Stimulated activated naive CD8-positive, alpha-beta T cell treated with anti-CD3 and anti-CD28 coated beads, Interleukin-15, amount 100 ng/mL, for 72 hours (primary cell): ENCODE measurements at places on chromosomes 13 and 19.

GRCh38 chr19:984165-984967 is at the start of gene WDR18:
TSS of gene WDR18 (plus strand) at chr19:984345. CDS start at chr19:984354, 9 bp downstream.
- DNase-seq = peak; percentile 88

DNA sequence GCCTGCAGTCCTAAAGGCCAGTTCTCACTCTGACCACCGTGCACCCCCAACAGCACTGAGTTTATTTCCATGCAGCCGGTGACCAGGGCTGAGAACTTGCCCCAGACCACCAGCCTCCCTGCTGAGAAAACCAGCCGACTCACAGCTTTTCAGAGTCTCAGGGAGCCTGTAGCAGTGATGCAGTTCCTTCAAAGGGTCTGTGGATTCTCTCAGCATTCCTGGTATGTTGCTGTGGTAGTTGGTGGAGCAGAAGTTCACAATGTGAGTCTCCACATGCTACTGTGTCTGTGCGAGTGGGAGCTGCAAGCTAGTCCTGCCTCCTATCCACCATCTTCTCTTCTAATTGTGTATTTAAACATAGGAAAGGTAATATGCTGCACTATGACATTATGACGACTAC is 254.9 kb upstream of the KLF12 start:
- no peak for DNase-seq

- DNase-seq = no peak
Measured at GRCh38 chr19:7879836-7880235, 5.6 kb upstream of the PRR36 start.

DNA sequence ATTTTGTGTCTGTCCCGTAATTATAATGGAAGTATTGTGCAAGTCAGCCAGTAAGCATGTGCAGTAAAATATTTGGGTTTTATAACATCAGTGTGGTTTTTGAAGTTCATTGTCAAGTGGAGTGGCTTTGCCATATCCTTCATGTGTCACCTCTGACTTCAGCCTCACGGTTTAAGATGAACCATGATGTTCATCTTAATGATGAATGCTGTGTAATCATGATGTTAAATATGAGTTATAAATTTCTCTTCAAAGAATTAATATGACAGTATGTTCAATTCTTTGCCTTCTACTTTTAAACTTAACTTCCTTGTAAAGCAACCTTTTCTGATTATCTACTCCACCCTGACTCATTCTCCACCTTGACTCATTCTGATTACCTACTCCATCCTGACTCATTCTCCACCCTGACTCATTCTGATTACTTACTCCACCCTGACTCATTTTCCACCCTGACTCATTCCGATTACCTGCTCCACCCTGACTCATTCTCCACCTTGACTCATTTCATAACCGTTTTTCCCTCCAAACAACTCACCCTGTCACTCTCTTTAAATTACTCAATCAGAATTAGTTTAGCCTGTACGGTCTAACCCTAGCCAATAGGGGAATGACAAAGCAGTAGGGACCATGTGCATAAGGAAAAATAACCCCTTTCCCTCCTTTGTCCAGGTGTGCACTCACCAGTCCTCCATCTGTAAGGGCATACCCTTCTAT is 50.3 kb upstream of the ANKRD10 start:
- peak; percentile 66 for DNase-seq

DNA sequence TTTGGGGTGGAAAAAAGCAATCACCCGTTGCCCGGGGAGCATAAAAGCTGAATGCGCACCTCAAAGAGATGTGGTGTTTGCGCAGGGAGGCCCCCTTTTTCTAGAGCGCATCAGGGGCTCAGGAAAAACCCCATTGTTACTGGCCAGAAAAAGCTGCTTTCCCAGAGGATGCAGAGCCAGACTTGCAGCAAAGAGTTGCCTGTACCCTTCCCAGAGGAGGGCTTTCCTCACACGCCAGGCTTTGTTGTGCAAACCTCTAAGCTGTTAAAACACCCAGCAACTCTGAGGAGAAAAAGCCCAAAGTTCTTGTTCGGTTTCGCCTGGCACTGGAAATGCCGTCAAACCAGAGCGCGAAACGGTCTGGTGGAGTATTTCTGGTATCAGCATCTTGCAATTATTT is 29.3 kb downstream of the GSX1 start:
- DNase-seq = no peak

DNA sequence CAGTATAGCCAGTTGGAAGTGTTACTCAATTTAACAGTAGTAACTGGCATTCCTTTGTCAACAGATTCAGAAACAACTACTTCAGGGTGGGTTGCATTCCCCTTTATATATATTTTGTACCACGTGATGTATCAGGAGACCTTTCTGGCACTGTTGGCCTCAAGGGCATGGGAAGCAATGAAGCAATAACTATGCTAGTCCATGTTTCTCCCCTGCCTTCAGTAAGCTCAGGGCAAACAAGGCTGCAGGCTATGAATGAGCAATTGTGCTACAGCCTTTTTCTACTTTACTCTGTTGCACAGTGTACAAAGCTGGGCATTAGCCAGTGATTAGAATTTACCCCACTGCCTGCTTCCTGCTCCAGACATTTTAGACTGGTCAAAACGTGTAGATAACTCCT is 348.8 kb downstream of the GPC5 start:
- DNase-seq = no peak

DNA sequence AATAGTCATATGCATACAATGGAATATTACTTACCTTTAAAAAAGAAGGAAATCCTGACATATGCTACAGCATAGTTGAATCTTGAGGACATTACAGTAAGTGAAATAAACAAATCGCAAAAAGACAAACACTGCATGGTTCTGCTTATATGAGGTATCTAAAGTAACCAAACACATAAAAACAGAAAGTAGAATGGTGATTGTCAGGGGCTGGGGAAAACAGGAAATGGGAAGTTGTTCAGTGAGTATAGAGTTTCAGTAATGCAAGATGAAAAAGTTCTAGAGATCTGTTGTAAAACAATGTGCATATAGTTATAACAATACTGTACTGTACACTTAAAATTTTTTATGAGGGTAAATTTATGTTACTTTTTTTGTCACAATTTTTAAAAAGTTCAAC is 219.4 kb downstream of the KLF5 start:
- no peak for DNase-seq

GRCh38 chr13:73286942-73287620 is 228.3 kb downstream of the KLF5 start:
- DNase-seq = no peak

DNA sequence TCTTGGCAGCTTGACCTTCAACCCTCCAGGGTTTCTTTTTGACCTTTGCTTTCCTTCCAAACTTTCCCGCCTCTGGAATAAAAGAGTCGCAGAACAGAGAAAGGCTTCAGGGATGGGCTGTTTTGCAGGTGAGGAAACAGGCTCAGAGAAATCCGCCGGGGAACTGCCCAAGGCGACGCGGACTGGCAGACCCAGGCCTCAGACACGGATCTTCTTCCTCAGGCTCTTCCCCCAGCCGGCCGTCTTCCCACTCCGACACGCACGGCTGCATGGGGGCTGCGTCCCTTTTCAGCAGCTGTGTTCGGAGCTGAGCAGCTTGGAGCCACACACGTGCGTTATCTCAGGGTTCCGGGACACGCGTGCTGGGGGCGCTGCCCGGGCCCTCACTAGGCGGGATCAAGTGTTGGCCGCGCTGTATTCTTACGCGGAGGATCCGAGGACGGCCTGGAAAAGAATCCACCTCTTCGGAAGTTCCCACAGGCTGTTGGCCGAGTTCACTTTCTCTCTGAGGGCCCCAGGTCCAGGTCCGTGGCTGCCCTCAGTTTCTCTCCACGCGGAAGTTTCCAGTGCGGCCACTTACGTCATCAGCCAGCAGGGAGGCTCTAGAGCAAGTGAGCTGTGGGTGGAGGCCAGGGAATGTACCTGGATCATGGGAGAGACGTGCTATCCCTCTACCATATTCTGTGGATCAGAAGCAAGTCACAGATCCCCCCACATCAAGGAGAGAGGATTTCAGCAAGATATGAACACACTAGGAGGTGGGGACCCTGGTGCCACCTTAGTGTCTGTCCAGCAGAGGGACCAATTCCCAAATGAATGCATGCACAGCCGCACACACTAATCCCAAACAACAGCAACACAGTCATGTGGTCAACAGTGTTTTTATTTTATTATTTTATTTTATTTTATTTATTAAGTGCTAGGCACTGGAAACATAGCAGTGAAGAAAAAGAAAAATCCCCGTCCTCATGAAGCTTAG is 100.4 kb downstream of the ING1 start:
- DNase-seq = no peak

- DNase-seq = peak; percentile 51
Measured at GRCh38 chr13:99218969-99219368, 18.3 kb downstream of the UBAC2 start.

GRCh38 chr19:55086730-55087541 is 11.3 kb downstream of the EPS8L1 start:
- DNase-seq = peak; percentile 44

DNA sequence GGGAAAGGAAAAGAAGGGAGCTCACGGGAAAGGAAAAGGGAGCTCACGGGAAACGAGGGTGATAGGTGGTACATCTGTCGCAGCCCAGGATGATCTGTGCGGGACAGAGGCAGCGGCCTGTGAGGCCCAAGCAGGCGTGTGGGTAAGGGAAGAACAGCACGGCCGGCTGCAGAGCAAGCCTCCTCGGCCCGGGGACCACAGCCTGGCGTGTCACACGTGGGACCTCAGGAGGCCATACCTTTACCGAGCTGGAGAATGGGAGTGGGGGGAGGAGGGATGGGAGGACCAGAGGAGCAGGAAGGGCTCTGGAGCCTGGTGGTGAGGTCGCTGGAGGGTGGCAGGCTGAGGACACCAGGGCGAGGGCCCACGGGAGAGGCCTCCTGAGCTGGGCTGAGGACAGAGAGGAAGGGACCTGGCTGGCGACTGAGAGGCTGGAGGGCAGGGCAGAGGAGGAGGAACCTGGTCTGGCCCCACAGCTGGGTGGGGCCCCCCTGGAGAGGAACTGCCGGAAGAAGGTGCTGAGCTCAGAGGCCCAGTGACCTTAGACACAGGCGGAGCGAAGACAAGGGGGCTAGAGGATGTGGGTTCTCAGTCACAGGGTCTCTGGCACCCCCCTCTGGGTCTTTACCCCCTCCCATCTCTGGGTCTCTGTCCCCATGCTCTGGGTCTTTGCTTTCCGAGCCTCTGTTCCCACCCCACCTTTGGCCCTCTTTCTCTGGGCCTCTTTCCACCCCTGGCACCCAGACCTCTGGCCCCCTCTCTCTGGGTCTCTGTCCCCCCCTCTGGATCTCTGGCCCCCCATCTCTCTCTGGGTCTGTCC is 2.9 kb upstream of the FTL start:
- peak; percentile 70 for DNase-seq

DNA sequence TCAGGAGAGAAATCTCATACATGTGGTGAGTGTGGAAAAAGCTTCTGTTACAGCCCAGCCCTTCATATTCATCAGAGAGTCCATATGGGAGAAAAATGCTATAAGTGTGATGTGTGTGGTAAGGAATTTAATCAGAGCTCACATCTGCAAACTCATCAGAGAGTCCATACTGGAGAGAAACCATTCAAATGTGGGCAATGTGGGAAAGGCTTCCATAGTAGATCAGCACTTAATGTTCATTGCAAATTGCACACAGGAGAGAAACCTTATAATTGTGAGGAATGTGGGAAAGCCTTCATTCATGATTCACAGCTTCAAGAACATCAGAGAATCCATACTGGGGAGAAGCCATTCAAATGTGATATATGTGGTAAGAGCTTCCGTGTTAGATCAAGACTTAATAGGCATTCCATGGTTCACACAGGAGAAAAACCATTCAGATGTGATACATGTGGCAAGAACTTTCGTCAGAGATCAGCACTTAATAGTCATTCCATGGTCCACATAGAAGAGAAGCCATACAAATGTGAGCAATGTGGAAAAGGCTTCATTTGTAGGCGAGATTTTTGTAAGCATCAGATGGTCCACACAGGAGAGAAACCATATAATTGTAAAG is 15.2 kb downstream of the ZNF221 start:
- no peak for DNase-seq

- no peak for DNase-seq
Measured at GRCh38 chr19:22619932-22620331, 14.2 kb upstream of the ZNF492 start.

DNA sequence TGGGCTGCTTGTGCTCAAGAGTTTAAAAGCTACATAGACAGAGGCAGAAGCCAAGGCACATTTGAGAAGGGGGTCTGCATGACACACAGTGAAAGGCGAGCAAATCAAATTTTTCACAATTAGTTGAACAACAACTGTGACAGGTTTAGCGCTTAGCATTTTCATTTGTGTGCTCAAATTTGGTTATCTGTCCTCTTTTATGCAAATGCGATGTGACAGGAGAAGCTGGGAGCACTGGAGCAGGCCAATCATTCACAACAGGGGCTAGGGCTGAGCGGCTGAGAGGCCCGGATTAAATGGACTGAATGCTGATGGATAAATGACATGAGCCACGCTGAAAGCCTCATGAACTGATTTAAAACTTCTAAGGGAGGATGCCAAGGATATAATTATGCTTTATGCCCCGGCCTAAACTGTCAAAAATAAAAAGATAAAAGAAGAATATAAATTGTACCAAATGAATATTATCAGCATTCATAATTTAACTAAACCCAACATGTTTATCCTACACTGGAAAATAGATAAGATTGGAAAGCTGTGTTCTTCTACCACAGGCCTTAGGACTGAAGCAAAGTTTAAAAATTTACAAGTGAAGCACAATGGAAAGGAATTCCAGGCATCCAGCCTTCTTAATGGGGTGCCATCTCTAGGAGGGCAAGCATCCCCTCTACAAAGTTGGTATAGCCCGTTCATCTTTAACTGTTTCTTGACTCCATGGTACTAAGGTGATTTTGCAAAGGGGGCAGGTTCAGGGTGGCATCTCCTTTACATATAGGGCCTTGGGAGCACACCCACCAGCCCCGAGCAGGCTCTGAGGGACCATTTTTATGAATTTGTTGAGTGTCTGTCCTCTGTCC is 117.9 kb downstream of the RBM26 start:
- DNase-seq = no peak

DNA sequence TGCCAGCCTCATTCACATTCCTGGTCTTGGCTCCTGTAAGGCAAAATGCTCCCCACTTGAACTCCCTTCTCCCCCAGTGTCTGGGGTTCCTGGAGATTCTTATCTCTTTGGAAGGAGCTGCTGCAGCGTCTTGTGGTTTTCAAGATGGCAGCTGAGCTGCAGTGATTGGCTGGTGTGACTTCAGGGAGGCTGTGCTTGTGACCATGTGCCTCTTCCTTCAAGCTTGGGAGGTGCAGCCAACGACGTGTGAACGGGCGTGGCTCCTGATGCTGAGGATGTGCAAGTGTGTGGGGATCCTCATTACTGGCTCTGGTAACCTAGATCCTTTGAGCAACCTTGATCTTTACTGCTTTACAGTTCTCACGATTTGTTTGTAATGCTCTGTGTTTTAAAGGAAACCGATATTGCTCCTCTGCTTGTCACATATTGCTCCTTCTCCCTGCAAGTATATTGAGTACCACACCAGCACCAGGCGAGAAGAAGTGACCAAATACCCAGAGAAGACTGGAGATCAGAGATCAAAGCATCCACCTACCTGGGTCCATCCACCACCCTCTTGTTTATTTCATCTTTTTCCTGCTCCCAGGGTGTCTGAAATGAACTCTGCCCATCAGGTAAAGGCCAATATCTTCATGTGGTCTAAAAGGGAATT is 208.5 kb downstream of the FGF9 start:
- no peak for DNase-seq

GRCh38 chr13:40629678-40630384 is 36.6 kb downstream of the FOXO1 start:
- DNase-seq = no peak

- no peak for DNase-seq
Measured at GRCh38 chr19:6271721-6272410, 7.9 kb downstream of the MLLT1 start.

GRCh38 chr13:109794095-109794494 is 7.7 kb upstream of the IRS2 start:
- no peak for DNase-seq

GRCh38 chr13:109611912-109612691 is 174.3 kb downstream of the IRS2 start:
- DNase-seq = no peak
